ENCODE measurements at places on chromosomes 4 and X.

GRCh38 chr4:163810755-163811154 lies 316.3 kb downstream of the TMA16 start:
- DNase-seq: no peak

GRCh38 chr4:175062183-175062592 lies 144.0 kb downstream of the ADAM29 start:
- no peak for DNase-seq

DNA sequence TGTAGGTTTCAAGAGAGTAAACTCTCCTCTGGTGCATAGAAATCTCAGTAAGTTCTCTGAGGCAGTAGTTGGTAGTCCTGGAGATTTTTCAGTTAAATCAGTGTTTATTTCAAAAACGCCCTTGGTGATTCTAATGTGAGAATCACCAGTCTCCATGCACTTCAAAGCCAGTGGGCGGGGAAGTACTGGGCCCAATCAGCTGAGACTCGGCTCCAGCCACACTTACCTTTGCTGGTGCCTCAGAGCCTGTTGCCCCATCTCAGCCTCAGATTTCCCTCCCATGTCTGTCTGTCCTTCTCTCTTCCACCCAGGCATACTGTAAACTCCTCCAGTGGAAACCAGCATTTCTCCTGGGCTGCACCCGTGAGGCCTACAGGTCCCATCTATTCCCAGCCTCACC lies 7.4 kb upstream of the MGST2 start:
- no peak for DNase-seq

DNA sequence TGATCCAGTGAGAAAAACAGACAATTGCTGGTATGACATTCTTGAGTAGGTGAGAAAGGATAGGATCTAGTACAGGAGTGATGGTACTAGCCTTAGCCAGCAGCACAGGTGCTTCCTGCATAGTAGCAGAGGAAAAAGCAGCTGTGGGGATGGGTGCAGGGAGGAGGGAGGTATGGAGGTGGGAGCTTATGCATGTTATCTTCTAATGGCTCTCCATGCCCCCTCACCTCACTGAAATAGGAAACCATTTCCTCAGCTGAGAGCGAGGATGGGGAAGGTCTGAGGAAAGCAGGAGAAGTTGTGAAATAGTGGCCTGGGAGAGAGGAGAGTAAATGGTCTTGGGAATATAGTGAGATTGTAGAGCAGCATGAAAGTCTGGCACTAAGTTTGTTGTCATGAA lies 136.3 kb downstream of the TMEM164 start:
- DNase-seq: no peak

- no peak for DNase-seq
Measured at GRCh38 chrX:93874554-93874953, 200.5 kb downstream of the FAM133A start.

- peak; percentile 0 for DNase-seq
Measured at GRCh38 chrX:137194164-137194563, 160.4 kb upstream of the GPR101 start.

DNA sequence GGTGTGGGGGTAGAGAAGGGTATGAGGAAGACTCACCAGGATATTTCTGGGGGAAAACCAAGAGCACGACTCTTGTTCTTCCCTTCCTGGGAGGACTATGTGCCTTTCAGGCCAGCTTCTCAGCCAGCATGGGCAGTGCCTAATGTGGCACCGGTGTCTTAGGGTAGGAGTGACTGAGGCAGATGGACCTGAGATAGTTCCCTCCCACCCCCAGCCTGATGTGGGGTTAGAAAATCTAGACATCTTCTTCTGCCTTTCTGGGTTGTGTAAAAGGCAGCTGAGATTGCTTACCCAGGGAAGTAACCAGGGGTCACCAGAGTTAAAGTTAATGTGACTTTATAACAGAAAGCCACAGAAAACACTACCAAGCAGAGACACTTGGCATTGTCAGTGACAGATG lies 127.3 kb downstream of the TMA16 start:
- DNase-seq: no peak

- DNase-seq: no peak
Measured at GRCh38 chrX:36583674-36584073, 424.5 kb upstream of the FAM47C start.

DNA sequence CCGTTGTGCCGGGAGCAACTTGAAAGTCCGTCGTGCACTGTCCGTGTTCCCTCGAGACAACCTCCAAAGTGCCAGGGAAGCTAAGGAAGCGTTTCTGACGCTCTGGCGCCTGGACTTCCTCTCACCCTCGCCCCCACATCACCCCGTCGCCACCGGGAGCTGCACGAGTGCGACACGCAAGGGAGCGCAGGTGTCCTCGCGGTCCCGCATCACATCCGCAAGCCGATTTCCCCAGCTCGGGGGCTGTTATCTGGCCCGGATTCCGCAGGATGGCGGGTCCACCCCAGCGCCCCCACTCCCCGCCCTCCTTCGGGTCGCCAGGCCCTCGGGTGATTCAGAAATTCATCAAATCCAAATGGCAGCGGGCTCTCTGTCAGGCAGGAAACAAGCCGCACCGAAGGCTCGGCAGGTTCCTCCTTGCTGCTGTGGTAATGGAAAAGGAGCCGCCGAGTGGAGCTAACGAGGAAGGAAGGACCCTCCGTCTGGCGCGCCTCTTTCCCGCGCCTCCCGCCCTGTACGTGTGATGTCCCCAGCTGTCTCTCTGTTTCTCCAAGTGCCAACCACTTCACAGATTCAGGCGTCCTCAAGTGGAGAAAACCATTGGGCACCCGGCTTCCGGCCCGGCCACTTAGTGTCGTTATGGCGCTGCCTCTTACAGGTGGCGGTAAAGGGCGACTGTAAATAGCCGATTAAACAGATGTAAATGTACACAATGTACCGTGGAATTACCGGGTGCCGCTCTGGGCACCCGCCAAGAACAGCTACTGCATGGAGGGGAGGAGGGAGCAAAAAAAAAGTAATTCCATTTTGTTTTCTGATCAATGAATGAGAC lies 921 bp upstream of the SETD7 start:
- DNase-seq: no peak

DNA sequence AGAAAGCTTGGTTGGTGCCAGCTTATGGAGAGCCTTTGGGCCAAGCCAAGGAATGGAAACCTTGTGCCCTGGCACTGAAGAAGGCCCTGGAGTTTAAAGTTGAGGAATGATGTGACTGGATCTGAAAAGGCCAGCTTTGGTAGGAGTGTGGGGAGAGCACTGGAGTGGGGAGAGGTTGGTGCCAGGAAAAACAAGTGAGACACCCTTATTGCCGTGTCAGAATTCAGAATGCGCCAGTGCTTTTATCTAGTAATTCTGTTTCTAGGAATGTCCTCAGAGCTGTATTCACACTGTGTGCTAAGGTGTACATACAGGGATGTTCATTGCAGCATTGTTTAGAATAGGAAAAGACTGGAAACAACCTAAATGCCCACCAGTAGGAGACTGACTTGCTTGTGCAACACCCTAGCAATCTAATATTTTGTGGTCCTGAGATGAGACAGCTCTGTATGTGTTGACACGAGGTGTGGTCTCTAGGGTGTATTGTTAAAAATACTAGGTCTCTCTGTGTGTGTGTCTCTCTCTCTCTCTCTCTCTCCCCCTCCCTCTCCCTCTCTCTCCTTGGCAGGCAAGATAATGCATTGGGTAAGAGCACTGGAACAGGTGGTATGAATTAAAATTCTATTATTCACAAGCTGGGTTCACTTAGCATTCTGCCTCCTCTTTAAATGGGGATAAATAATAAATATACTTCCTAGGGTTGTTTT lies 107.8 kb downstream of the GATB start:
- DNase-seq: peak; percentile 81

DNA sequence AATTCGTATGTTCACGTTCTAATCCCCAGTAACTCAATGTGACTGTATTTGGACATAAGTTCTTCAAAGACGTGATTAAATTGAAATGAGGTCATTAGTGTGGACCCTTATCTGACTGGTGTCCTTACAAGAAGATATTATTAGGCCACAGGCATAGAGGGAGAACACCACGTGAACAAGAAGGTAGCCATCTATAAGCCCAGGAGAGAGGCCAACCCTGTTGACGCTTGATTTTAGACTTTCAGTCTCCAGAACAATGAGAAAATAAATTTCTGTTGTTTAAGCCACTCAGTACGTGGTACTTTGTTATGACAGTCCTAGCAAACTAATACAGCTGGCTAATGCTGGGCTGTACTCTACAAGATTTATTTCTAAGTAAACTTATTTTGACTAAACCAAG lies 1.5 kb upstream of the EIF1AX start:
- DNase-seq: no peak

DNA sequence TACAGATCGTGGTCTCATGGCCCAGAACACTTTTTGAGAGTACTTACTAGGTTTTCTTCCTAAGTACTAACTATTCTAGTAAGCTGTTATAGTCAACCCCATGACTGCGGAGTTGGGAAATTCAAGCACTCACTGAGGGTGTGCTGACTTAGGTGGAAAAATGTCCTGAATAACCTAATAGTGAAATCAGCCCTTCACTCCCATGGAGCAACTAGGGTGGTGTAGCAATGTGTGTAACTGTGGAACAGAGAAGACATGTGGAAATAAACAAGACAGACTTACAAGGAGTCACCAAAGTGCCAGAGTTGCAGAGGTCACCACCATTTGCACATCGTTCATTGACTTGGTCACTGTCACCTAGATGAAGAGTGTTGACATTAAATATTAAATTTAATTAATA lies 12.1 kb upstream of the VSIG4 start:
- DNase-seq: no peak

Measured in fibroblast of the conjunctiva (primary cell).